GM03348 (cell line): ENCODE measurements at places on chromosomes 12 and 14.

DNA sequence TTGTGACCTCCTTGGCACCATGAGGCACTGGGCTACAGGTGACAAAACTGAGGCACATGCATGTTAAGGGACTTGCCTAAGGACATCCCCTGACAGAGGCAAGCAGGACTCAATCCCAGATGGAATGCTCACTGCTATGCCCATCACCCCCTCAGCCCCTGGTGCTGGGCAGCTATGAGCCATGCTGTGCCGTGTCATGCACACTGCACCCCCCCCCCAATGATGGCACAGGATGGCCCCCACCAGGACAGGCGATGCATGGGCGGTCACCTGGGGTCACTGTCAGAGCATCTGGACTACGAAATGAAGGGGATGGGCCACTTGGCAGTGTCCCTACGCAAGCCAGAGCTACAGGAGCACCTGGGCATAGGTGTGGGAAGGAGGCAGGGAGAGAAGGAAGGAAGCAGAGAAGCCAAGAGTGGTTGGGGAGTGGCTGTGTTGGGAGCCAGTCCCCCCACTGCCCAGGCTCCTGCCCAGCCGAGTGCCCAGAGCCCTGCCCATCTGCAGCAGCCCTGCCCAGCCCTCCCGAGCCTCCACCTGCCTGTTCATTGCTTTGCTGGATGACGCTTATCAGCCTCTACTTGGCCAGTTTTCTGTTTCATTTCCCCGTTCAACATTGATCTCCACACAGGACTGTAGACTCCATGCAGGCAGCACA lies 84.9 kb upstream of the DIO3 start:
- DNase-seq = no peak

GRCh38 chr12:62732861-62733427 lies 202.0 kb downstream of the PPM1H start:
- peak; percentile 81 for DNase-seq

GRCh38 chr12:91824991-91825390 lies 320.7 kb downstream of the BTG1 start:
- DNase-seq = no peak

- no peak for DNase-seq
Measured at GRCh38 chr12:93178154-93178878, 199.4 kb upstream of the NUDT4 start.

- peak; percentile 66 for DNase-seq
Measured at GRCh38 chr12:93387780-93388179, 10.1 kb downstream of the NUDT4 start.

- peak; percentile 81 for DNase-seq
Measured at GRCh38 chr12:32568228-32568627, 110.9 kb upstream of the DNM1L start.

DNA sequence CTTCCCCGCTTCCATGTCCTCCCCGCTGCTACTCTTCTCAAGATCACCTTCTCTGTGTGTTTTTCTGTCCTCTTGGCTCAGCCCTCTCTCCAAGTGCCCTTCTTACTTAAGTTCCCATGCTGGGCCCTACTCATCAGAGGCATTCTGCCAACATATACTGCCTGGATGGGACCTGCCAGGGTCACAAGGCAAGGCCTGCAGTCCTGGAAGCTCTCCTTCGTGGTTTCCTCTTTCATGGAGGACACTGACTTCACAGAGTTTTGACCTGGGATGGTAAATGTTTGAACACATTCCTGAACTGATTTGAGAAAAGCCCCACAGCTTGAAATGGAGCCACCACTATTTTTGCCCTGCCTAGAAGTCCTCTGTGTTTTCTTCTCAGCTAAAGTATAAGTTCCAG lies 140.9 kb downstream of the TMEM30B start:
- no peak for DNase-seq

- no peak for DNase-seq
Measured at GRCh38 chr12:4417455-4417854, 28.2 kb downstream of the FGF6 start.

DNA sequence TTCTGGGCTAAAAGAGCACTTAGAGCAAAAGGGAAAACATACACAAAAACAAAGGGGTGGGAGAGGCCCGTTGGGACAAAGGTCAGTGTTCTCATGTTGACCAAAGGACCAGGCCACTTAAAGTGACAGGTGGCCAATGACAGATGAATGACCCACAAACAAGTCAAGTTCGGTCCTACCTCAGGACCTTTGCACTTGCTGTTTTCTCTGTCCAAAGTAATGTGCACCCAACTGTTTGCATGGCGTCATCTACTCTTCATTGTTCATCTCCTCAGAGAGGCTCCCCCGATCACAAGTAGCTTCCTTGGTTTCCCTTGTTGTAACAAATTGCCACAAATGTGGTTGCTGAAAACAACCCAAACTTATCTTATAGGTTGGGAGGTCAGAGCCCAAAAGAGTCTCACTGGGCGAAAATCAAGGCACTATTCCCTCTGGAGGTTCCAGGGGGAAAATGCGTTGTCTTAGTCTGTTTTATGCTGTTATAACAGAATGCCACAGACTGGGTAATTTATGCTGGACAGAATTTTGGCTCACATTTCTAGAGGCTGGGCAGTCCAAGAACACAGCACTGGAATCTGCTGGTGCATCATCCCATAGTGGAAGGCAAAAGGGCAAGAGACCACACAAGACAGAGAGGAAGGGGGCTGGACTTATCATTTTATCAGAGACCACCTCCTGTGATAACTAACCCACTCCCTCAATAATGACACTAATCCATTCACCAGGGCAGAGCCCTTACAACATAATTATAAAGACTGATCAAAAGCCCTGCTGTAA lies 23.9 kb downstream of the CLMN start:
- no peak for DNase-seq
